Temporal lobe (tissue), 4 donors: ENCODE measurements at places on chromosomes 11 and 22. TPM values are rescaled to one million over a fixed set of nuclear protein-coding genes. Genes with fewer than 3 reads are reported as not detected.

Gene SLC16A8
- 1.2 TPM for total RNA-seq

Gene NRXN2
- total RNA-seq, result 157 TPM

Gene KCNJ4
- total RNA-seq, result 6.6 TPM

Gene PLAAT2
- total RNA-seq, result 0.25 TPM

Gene TEX12
- total RNA-seq, result 0.49 TPM

Gene OR2D2
- 0.25 TPM for total RNA-seq

Gene SHANK3
- total RNA-seq, result 5.9 TPM
